ENCODE measurements at places on chromosomes 13 and 19.

DNA sequence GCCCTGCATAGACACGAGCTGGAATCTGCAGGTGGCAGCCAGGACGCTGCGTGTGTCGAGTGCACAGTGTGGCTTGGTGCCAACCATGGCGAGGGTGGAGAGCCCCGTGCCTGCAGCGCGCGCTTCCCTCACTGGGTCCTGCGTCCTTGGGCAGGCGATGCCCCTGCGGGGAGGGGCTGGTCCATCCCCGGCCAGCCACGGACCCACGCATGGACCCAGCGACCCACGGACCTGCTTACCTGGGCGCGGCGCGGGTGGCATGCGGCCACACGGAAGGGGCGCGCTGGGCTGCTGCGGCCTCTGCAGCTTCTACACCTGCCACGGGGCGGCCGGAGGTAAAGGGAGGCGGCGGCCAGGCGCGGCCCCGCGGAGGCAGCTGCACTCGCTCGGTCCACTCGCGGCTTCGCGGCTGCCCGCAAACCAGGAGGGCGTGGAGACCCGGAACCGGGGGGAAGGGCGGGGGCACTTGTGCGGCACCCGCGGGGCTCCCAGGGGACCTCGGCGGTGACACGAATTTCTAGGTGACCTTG lies 569 bp upstream of the MCF2L start:
- DNase-seq, result no peak

- no peak for DNase-seq
These were observed 62.4 kb downstream of the TEX29 start for GRCh38 chr13:111382877-111383276.

GRCh38 chr13:48344264-48344663 lies 40.7 kb downstream of the RB1 start:
- no peak for DNase-seq

- DNase-seq, result peak; percentile 79
These were observed 5.3 kb downstream of the MISP start for GRCh38 chr19:756236-756635.

- no peak for DNase-seq
These were observed 528 bp upstream of the CHST8 start for GRCh38 chr19:33621065-33621785.

DNA sequence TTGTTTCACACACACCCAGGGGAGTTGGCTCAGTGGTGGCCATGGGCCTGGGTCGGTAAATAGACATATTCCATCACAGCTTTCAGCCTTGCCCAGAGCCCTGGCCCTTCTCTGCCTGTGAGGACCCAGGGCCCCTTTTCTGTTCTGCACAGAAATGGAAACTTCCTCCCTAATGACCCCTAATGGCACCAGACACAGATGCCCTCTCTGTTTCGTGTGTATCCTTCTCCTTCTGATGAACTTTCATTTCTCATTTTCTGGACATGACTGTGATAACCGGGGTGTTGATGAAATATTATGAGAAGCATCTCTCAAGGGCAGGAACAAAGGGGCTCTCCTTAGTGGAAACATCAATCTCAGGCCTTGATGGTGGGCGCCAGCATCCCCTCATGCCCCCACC lies 12.8 kb downstream of the LILRA1 start:
- DNase-seq, result peak; percentile 89

GRCh38 chr13:60326273-60326672 lies 70.7 kb upstream of the TDRD3 start:
- peak; percentile 72 for DNase-seq

DNA sequence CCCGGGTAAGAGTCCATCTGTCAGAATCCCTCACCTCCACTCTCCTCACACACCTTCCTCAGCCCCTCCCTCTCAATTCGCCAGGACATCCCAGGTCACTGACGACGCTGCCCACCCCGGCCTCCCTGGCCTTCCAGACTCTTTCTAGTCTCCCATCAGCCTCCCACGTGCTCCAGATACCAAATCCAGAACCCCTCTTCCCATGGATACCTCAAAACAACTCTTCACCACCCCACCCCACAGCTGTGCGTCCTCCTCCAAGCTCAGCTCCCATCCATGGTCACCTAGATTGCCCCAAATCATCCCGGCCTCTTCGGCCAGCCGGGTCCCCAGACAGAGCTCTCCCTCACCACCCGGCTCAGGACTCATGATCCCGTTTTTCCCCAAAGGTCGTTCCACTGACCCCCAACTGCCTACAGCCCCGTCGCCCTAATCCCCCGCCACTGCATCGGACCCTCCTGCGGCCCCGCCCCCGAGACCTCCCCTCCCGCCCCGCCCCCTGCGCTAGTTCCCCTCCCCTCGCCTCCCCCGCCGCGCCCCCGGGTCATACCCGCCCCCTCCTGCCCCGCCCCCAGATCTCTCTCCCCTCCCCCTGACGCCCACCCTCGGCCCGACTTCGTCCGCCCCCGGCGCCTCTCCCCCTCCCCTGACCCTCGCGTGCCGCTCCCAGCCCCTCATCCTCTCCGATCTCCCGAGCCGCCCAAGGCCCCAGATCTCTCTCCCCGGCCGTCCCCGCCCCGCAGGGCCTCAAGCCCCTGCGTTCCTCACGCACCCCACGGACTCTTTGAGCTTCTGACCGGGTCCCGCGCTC lies 546 bp downstream of the UBXN6 start:
- no peak for DNase-seq

All from MV-4-11 (cell line).